ENCODE measurements at places on chromosomes 2 and 18.

- H3K27ac ChIP-seq, result no peak overlapping the region
- no peaks in the 10 kb centered on the region for H3K4me1 ChIP-seq
- H3K27me3 ChIP-seq, result no peaks in the 10 kb centered on the region
- H3K4me3 ChIP-seq, result no peak overlapping the region
Observed at GRCh38 chr18:36572135-36572856, 256.5 kb downstream of the TPGS2 start.

- H3K36me3 ChIP-seq, result no peaks in the 10 kb centered on the region
- H3K27me3 ChIP-seq, result no peaks in the 10 kb centered on the region
- no peak overlapping the region for H3K4me3 ChIP-seq
- H3K4me1 ChIP-seq, result no peaks in the 10 kb centered on the region
Observed at GRCh38 chr2:110131166-110131565, 15.5 kb upstream of the MALL start.

GRCh38 chr18:46061796-46062195, 10.3 kb downstream of the PSTPIP2 start:
- H3K27me3 ChIP-seq, result no peaks in the 10 kb centered on the region
- H3K4me1 ChIP-seq, result no peaks in the 10 kb centered on the region
- no peak overlapping the region for H3K27ac ChIP-seq
- H3K36me3 ChIP-seq, result no peaks in the 10 kb centered on the region

DNA sequence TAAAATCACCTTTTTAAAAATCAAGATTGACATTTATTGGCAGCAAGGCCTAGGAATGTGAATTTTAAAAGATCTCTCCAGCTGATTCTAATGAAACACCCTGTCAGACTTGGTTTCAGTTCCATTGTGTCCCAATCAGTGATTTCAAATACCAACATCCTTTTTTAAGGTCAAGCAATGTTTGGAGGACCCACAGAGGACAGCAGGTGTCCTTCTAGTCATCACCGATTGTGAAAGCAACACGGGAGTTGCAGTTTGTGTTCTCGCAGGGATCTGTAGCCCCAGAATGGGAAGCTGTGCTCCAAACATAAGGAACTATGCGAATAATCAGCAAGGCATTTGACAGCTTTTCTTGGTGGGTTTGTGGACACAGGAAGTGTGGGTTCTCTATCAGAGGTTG, 4.5 kb upstream of the KIDINS220 start:
- DNase-seq, result no peak
- H3K36me3 ChIP-seq, result no peaks in the 10 kb centered on the region
- H3K4me3 ChIP-seq, result no peak overlapping the region
- H3K4me1 ChIP-seq, result peaks cover 5% of the 10 kb centered on the region
- H3K27ac ChIP-seq, result no peak overlapping the region
- H3K27me3 ChIP-seq, result no peaks in the 10 kb centered on the region
